RWPE2 (cell line): ENCODE measurements at places on chromosomes 5 and 9.
A peak's percentile ranks its signal among the peaks of the same experiment; 100 is the strongest.

DNA sequence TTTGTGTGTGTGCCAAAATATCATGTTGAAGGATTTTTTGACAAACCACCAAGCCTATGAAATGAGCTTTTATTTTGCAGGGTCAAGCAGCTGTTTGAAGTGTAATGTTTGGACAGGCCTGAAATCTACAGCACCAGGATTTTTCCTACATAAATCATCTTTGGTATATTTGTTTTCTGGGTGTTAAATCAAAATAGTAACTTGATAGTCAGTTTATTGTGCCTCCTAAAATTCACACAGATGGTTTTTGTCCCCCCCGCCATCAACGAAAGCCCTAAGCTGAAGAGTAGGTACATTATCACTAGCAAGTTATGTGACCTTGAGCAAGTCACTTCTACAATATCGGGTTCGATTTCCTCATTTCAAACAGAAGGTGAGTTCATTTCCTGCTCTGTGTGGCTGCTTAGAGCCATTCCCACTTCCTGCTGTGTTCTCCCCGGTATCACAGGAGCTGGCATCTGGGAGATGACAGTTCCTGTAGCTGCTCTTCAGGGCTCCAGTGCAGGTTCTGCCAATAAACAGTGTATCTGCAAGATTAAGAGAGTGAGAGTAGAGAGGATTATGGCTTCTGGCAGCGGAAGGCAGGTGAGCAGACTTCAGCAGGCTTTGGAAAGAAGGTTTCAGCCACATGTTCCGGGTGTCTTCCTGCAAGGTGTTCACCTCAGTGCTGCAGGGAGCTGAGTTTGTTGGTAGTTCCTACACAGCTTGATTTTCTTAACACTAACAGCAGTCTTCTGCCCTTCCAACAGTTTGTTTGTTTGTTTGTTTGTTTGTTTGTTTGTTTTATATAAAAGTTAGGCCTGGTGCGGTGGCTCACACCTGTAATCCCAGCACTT is 48.4 kb upstream of the GNE start:
- DNase-seq, result no peak
- H3K27ac ChIP-seq, result peak overlapping the region; percentile 76
- no peaks in the 10 kb centered on the region for H3K27me3 ChIP-seq
- peaks cover 11% of the 10 kb centered on the region for H3K4me1 ChIP-seq
- H3K36me3 ChIP-seq, result no peaks in the 10 kb centered on the region

DNA sequence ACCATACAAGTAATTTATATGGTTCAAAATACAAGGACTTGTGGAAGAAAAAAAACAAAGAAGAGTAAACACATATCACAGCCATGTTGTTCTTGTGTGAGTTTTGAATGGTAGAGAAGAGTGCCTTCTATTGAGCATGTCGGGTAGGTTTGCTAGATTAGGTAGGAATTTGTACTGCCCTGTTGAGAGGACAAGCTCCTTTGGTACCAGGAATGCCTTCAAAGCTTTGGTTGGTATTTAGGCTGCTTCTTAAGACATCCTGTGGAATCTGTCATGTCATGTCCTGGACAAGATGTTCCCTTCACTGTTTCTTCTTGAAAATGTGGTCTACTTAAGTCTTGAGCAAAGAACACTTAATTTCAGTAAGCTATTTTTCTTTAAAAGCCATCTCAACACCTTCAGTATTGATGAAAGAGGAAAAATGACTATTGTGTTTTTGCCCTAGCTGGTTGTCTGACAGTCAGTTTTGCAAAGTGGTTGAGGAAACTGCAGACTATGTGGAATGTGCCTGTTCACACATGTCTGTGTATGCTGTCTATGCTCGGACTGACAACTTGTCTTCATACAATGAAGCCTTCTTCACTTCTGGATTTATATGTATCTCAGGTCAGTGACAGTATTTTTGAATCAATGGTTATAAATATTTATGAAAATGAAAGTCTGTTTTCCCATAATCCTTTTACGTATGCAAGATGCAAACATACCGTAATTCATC is 296.9 kb downstream of the ADGRV1 start:
- H3K4me3 ChIP-seq, result no peak overlapping the region
- no peak for DNase-seq
- no peaks in the 10 kb centered on the region for H3K4me1 ChIP-seq
- H3K27ac ChIP-seq, result no peak overlapping the region

DNA sequence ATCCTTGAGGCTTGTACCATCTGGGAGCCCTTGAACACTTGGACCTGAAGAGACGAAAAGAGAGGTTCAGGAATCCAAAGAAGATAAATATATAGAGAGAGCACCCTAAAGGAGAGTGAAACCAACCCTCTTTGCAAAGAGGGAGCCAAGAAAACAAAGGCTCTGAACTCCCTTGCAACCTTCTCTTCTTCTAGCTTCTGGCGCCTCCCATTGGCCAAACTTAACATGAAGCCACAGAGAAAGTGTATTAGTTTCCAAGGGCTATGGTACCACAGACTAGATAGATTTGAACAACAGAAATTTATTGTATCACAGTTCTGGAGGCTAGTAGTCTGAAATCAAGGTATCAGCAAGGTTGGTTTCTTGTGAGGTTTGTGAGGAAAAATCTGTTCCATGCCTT is 175.1 kb downstream of the HCN1 start:
- H3K36me3 ChIP-seq, result no peaks in the 10 kb centered on the region
- no peak for DNase-seq
- no peak overlapping the region for H3K27ac ChIP-seq
- H3K4me3 ChIP-seq, result no peak overlapping the region
- H3K4me1 ChIP-seq, result no peaks in the 10 kb centered on the region

- H3K4me3 ChIP-seq, result no peak overlapping the region
- peaks cover 7% of the 10 kb centered on the region for H3K36me3 ChIP-seq
- no peak overlapping the region for H3K27ac ChIP-seq
- no peaks in the 10 kb centered on the region for H3K27me3 ChIP-seq
- no peaks in the 10 kb centered on the region for H3K4me1 ChIP-seq
- DNase-seq, result no peak
Observed at GRCh38 chr9:125960626-125961025, 213.5 kb downstream of the PBX3 start.

GRCh38 chr9:124202447-124202971 is 55.2 kb upstream of the NEK6 start:
- H3K27ac ChIP-seq, result no peak overlapping the region
- no peaks in the 10 kb centered on the region for H3K36me3 ChIP-seq
- no peaks in the 10 kb centered on the region for H3K4me1 ChIP-seq

DNA sequence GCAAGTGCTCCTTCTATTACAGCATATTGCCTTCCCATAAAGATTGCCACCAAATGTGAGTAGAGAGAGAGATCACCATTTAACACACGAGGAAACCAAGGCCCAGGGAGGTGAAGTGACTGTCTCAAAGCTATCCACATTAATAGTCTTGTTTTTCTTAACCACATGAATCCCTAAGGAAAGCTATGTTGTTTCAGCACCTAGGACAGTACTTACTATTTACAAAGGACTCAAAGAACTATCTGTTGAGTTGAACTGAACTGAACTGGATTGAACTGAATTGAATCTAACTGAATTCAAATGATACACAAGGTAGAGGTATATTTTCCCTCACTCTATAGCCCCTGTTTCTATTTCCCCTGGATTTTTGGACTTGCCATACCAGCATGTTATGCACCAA is 430.4 kb downstream of the CAAP1 start:
- H3K27me3 ChIP-seq, result no peaks in the 10 kb centered on the region
- no peak overlapping the region for H3K4me3 ChIP-seq
- DNase-seq, result no peak
- H3K4me1 ChIP-seq, result no peaks in the 10 kb centered on the region

GRCh38 chr5:33161421-33161820 is 279.3 kb upstream of the TARS1 start:
- H3K36me3 ChIP-seq, result no peaks in the 10 kb centered on the region
- H3K27ac ChIP-seq, result no peak overlapping the region
- H3K27me3 ChIP-seq, result no peaks in the 10 kb centered on the region
- DNase-seq, result no peak

- no peaks in the 10 kb centered on the region for H3K27me3 ChIP-seq
- no peak overlapping the region for H3K27ac ChIP-seq
- H3K36me3 ChIP-seq, result no peaks in the 10 kb centered on the region
- DNase-seq, result no peak
Observed at GRCh38 chr5:151719228-151720000, 32.7 kb upstream of the SPARC start.

GRCh38 chr9:111832449-111832848 is 37.7 kb upstream of the SHOC1 start:
- H3K4me3 ChIP-seq, result no peak overlapping the region
- no peaks in the 10 kb centered on the region for H3K27me3 ChIP-seq
- DNase-seq, result no peak
- peak overlapping the region; percentile 25 for H3K27ac ChIP-seq
- H3K4me1 ChIP-seq, result peaks cover 13% of the 10 kb centered on the region

- peak; percentile 72 for DNase-seq
- peak overlapping the region; percentile 2 for H3K4me3 ChIP-seq
- peaks cover 99% of the 10 kb centered on the region for H3K27me3 ChIP-seq
- no peaks in the 10 kb centered on the region for H3K4me1 ChIP-seq
Observed at GRCh38 chr5:123099514-123100151, 10.6 kb downstream of the PRDM6 start.

- DNase-seq, result no peak
- no peak overlapping the region for H3K27ac ChIP-seq
- H3K36me3 ChIP-seq, result no peaks in the 10 kb centered on the region
- H3K4me3 ChIP-seq, result no peak overlapping the region
Observed at GRCh38 chr9:35790385-35791296, 750 bp upstream of the NPR2 start.

- H3K27ac ChIP-seq, result no peak overlapping the region
- H3K4me3 ChIP-seq, result no peak overlapping the region
- DNase-seq, result peak; percentile 13
- H3K4me1 ChIP-seq, result peaks cover 50% of the 10 kb centered on the region
Observed at GRCh38 chr5:132459983-132460838, 30.4 kb downstream of the IRF1 start.

- peaks cover 31% of the 10 kb centered on the region for H3K36me3 ChIP-seq
- H3K4me1 ChIP-seq, result peaks cover 14% of the 10 kb centered on the region
- H3K4me3 ChIP-seq, result no peak overlapping the region
- DNase-seq, result no peak
- H3K27me3 ChIP-seq, result no peaks in the 10 kb centered on the region
Observed at GRCh38 chr5:172370237-172370640, 84.1 kb downstream of the SH3PXD2B start.

DNA sequence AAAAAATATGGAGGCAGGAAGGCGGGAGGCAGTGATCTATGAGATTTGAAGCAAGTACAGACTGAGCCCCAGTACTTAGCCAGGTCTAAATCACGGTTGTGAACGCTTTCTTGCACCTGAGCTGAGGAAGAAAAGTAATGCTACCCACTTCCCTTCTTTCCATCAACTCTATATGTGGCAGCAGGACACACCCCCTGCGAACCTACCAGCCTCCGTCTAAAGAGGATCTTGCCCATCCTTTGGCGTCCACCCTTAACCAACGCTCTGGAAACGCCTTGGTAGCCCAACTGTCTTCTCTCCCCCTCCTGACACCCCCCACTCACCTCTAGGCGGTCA is 545 bp downstream of the HMGCS1 start:
- no peak for DNase-seq
- H3K27ac ChIP-seq, result peak overlapping the region; percentile 98
- H3K27me3 ChIP-seq, result no peaks in the 10 kb centered on the region
- peak overlapping the region; percentile 74 for H3K4me3 ChIP-seq

DNA sequence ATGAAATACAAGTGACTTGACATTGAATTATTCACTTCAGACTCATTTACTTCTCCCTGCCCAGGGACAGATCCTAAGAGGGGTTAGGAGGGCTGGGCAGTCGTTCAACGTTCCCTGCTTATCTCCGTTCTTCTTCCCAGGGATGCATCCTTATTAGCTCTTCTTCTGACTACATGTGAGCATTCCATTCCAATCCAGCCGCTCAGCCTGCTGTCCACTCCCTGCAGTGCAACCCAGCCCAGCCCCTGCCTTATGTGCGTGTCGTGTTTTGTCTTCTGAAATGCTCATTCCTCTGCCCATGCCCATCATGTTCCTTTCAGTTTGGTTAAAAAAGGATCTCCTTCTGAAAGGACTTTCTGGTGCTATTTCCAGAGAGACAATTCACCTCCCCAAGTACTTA is 64.7 kb upstream of the PALM2AKAP2 start:
- H3K36me3 ChIP-seq, result no peaks in the 10 kb centered on the region
- H3K27ac ChIP-seq, result no peak overlapping the region
- peaks cover 5% of the 10 kb centered on the region for H3K4me1 ChIP-seq
- no peak overlapping the region for H3K4me3 ChIP-seq
- H3K27me3 ChIP-seq, result no peaks in the 10 kb centered on the region
- no peak for DNase-seq

GRCh38 chr5:152462021-152462721 is 57.1 kb upstream of the NMUR2 start:
- H3K4me1 ChIP-seq, result no peaks in the 10 kb centered on the region
- DNase-seq, result no peak
- no peaks in the 10 kb centered on the region for H3K36me3 ChIP-seq
- no peak overlapping the region for H3K4me3 ChIP-seq

DNA sequence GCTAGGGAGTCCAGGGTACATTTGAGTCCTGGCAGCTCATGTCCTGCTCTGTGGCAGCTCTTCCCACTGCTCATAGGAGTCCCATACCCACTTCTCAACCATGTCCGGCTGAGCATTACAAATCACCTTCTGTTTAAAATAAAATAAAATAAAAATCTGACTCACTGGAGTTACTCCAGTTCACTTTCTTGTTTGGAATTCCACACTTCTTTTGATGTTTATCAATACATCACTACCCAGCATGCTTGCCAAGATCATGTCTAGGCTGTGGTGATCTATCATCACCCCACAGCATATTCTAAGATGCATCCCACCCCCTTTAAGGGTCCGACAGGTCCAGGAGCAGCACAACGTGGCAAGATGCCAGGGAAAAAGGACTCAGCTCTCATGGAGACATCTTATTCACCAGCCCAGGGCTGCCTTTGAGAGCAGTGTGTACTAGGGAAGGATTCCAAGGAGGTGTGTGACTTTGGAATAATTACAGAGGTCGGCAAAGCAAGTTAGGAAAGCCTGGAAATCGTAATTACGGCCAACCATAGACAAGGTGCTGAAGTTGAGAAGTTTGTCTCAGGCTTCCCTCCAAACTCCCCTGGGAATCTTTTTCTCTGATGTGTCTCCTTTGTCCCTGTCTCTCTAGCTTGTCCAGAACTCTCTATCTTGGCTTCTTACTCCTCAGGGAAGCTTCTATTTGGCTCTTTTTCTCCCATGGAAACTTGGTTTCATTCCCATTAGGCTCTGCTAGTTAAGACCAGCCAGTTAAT is 111.4 kb upstream of the SLC1A3 start:
- no peaks in the 10 kb centered on the region for H3K27me3 ChIP-seq

- no peak overlapping the region for H3K27ac ChIP-seq
- DNase-seq, result no peak
- no peak overlapping the region for H3K4me3 ChIP-seq
- H3K4me1 ChIP-seq, result no peaks in the 10 kb centered on the region
- H3K27me3 ChIP-seq, result no peaks in the 10 kb centered on the region
Observed at GRCh38 chr5:180297587-180298282, 5.9 kb upstream of the MAPK9 start.

- no peak overlapping the region for H3K27ac ChIP-seq
- H3K4me1 ChIP-seq, result no peaks in the 10 kb centered on the region
- no peaks in the 10 kb centered on the region for H3K27me3 ChIP-seq
- H3K4me3 ChIP-seq, result peak overlapping the region; percentile 97
Observed at GRCh38 chr9:96618209-96619123, 1.2 kb downstream of the CDC14B start.
